ENCODE measurements at places on chromosomes 1 and 21. TPM values are rescaled to one million over a fixed set of nuclear protein-coding genes. Genes with fewer than 3 reads are reported as not detected.

Gene COA7
- total RNA-seq, result 20.4 TPM

Gene CTTNBP2NL
- total RNA-seq, result 38.5 TPM

Gene NTNG1
- total RNA-seq, result 6.9 TPM

Gene CCDC24
- 9.9 TPM for total RNA-seq

Gene HSD3B2
- not detected for total RNA-seq

Gene PHACTR4
- total RNA-seq, result 34.9 TPM

Gene MEAF6
- 54.0 TPM for total RNA-seq

Gene BARHL2
- not detected for total RNA-seq

Gene SH2D5
- total RNA-seq, result 0.52 TPM

Gene ADORA1
- 0.57 TPM for total RNA-seq

Gene S100A7
- not detected for total RNA-seq

Gene SPRR1B
- not detected for total RNA-seq

Gene IQGAP3
- total RNA-seq, result 3.4 TPM

- no peak for DNase-seq
These were observed 2.3 kb upstream of the CCSAP start for GRCh38 chr1:229344937-229345684.

DNA sequence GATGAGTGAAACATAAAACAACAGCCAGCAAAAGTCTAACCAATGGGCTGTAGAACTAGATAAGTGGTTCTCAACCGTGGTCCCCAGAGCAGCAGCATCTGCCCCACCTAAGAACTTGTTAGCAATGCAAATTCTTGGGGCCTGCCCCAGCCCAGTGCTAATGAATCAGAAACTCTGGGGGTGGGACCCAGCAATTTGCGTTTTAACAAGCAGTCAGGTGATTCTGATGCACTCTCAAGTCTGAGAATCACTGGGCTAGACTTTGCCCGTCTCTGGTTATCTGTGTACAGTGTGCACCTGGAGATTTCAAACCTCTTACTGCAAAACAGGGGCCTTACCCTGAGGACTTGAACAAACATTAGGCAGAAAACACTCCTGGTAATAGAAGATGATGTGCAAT lies 66.5 kb downstream of the PLXNA2 start:
- no peak for DNase-seq

GRCh38 chr1:183021405-183022201 lies 1.6 kb upstream of the LAMC1 start:
- DNase-seq, result no peak

GRCh38 chr1:222547944-222548671 lies at the start of gene HHIPL2:
TSS of gene HHIPL2 (minus strand) at chr1:222548104. CDS start at chr1:222548044, 60 bp downstream.
- no peak for DNase-seq

GRCh38 chr1:205128050-205128449 lies 6.3 kb upstream of the RBBP5 start:
- DNase-seq, result no peak

- DNase-seq, result no peak
These were observed 189.1 kb downstream of the CLIC6 start for GRCh38 chr21:34857874-34858273.

GRCh38 chr1:109925159-109925990 lies 14.7 kb downstream of the CSF1 start:
- no peak for DNase-seq

DNA sequence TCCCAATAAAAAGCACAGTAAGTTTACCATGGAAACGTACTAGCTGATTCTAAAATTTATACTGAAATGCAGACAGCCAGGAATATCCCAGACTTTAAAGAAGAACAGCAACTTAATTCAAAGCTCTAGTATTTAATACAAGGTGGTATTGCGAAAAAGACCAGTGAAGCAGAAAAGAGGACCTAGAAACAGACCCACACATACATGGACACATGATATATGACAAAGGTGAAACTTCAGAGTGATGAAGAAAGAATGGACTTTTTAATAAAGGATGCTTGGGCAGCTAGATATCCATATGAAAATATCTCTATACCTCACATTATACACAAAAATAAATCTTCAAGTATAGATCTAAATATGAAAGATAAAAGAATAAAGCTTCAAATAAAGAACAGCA lies 62.6 kb downstream of the COP1 start:
- DNase-seq, result no peak

- no peak for DNase-seq
These were observed 19.1 kb downstream of the DIP2A start for GRCh38 chr21:46477765-46478164.

GRCh38 chr1:113136476-113136875 lies 63.5 kb downstream of the LRIG2 start:
- DNase-seq, result no peak

GRCh38 chr1:102858695-102859094 lies 249.6 kb downstream of the COL11A1 start:
- no peak for DNase-seq

GRCh38 chr1:110674337-110675059 lies at the start of gene KCNA3:
TSS of gene KCNA3 (minus strand) at chr1:110674940. CDS start at chr1:110674809, 131 bp downstream.
- DNase-seq, result peak; percentile 58

DNA sequence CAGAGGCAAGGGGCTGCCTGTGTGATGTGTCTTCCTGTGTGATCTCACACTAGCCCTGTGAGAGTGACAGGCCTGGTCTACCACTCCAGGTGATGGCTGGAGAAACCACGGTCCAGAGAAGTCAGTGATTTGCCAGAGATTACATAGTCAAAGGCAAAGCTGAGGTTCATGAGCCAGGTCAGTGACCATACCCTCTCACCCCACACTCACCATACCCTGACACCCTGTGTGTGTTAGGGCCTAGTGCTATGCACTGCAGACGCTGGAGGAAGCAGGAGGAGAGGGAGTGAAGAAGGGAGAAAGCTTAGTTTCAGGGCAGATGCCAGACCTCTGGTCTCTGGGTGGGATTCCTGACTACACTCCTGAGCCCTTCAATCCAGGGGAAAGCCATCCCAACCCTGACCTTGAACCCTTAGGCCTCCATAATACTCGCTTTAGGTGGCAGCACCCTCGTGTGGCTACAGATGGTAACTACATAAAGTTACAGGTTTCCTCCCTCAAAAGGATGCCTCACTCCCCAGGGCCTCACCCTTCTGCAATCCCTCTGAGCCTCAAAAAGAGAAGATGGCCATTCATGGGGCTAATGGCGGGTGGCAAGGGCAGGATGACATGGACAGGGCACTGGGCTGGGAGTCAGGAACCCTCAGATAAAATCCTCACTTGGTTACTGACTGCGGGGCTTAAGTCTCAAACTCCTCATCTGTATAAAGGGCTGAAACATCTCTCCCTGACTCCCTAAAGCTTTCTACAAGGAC lies 20.8 kb upstream of the SDC3 start:
- no peak for DNase-seq

DNA sequence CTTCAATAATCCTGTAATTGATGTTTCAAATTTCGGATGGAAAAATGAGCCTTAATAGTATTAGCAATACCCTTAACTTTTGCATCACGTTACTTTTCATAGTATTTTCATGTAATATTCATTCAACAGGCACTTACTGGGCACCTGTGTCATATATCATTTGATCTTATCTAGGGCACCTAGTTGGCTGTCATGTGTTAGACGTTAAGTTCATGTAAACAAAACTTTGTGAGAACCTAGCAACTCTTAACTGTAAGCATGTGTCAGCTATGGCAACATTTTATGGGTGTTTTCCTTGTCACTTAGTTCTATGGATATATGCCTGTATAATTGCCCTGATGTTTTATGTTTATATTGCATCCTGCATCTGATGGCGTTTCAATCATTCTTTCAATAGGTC lies 777 bp downstream of the LAMC2 start:
- DNase-seq, result no peak

DNA sequence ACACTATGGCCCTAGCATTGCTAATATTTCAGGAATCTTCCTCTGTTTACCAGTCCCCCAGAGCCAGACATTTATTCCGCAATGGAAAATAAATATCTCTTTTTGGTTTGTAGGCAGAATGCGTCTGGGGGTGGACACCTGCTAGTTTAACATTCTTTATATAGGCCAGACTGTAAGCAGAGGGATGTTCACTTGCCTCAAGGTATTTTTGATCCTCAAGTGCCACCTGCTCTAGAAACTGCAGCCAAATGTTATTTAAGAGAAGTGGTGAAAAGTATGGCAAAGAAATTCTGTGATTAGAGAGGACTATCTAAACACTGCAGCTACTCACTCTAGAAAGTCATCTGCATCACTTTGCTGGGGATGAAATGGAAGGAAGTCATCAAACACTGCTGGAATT lies 164.7 kb downstream of the NEGR1 start:
- DNase-seq, result no peak

DNA sequence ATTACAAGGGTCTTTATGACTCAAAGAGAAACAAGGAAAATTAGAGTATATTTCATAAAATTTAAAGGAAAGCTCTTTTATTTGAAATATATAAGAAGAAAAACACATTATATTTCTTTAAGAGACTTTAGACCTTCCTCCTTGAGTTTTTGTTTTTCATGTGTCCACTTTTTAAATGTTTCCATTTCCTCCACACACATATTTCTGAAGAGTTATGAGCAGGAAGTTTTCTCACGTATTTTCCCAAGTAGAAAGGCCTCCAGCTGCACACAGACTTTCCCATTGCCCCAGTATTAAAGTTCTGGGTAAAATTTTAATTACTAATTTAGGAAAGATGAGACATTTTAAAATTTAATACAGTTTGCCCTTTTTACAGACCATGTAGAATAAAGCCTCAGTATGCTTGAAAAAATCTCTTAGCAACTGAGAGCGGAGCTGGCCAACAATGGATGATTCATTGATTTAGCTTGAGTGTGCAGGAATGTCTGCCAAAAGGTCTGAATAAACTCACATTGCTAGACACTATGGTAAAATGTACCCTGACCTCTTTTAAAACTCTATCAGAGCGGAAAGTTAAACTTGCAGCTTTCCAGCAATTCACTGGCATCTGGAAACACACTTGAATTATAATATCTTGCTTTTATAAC lies 57.9 kb downstream of the DDAH1 start:
- peak; percentile 70 for DNase-seq

DNA sequence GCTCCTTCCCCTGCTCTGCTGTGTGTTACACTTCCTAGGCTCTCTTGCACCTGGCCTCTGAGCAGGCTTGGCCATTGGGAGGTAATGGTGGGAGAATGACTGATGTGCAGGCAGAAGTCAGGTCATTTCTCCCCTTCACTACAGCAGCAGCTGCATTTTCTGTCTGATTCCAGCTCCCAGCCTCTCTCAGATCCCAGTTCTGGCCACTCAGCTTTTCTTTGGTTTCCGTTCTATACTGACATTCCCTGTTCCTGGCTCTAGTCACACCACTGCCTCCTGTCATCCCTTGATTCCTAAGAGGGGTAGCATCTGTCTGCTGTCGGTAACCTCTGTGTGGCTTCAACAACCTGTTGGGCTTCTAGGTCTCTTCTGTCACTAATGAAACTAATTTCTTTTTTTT lies 127.7 kb upstream of the HOOK1 start:
- DNase-seq, result no peak

GRCh38 chr1:1318131-1318652 lies 6.3 kb downstream of the INTS11 start:
- peak; percentile 31 for DNase-seq

DNA sequence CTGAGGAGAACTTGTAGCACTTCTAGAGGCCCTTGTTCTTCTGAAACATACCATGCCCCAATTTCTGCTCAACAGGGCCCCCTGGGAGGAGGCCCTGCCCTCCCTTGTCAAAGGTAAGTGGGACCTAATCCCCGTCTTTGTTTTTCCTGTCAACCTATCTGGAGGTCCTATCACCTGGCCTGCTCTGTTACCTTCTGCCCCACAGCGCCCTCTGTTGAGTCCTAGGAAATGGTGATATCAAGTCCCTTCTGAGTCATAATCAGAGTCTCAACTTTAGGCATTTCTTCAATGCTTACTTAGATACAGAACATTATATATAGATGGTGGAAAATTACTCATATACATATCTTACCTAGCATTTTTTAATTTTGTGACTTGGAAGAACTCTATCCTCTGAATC lies 28.2 kb upstream of the FCRL4 start:
- no peak for DNase-seq

GRCh38 chr1:2786329-2787162 lies 14.9 kb downstream of the TTC34 start:
- DNase-seq, result peak; percentile 60

DNA sequence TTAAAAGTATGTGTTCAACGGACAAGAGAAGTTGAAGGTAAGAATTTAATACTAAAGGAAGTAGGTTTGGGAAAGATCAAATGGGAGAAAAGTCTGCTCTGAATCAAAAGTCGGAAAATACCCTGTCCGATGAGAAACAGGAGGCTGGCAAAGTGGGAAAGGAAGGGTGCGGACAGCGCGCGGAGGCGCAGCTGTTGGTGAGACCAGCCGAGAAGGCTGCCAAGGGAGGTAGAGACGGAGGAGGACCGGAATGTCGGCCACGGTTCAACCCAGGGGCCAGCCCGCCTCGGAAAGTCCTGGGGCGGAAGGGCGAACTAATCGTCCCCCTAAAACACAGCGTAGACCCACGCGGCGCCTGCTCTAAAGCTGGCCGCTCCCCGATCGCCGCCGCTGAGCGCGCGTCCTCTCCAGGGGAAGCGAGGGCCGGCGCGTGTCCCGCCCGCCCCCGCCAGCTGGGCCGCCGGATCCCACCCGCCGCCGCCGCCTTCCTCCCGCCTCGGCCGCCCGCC lies 639 bp upstream of the SPATA1 start:
- no peak for DNase-seq

- peak; percentile 88 for DNase-seq
These were observed 10.9 kb upstream of the SESN2 start for GRCh38 chr1:28248273-28249012.

DNA sequence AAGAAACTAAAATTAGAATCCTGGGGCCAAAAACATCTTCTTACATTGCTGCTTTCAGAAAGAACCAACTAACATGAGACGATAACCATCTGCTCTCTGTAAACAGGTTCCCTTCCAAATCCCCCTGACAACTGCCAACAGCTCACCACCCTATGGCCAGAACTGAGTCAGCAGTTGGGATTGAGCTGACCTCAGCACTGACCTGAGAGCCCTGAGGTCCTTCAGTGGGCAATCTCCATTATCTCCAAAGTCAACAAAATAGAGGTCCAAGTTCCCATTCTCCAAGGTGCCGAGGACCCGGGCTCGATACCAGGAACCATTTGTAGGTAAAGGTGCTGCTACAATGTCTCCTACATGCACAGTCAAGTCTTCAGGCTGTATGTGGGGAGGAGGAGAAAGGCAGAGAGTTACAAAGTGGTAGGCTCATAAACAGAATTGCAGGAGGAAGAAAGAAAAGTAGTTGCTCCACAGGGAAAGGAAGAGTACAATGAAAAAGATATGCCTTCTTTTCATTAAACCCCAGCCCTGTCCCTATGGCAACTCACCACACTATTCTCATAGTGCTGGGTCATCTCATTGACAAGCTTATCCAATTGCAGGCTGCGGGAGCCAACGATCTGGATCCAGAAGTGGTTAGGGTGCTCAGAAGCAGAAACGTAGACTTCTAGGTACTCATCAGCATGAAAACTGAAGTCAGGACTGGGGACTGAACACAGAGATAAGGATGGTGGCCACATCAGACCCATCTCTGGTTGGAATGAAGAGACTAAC lies 12.8 kb upstream of the MRPL9 start:
- DNase-seq, result no peak

- DNase-seq, result no peak
These were observed 72.5 kb downstream of the ZNF326 start for GRCh38 chr1:90067194-90067931.
